Stimulated activated CD8-positive, alpha-beta memory T cell treated with anti-CD3 and anti-CD28 coated beads, Interleukin-4, amount 100 ng/mL, for 4 hours (primary cell): ENCODE measurements at places on chromosomes 5 and 9.

DNA sequence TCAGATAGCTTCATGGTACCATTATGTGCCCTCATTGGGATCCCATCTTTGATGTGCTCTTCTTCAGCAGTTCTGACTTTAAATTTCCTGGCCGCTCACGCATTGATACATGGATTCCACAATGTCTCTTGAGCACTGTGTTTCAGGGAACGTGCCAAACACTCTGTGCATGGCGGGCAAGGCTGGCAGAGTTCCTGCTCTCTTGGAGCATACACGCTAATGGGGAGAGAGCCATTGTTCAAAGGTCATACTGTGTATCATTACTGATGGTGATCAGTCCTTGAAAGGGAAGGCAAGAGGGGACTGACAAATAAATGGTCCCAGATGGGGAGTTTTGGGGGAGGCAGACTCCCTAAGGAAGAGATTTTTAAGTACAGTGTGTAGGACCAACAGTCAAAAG is 52.3 kb downstream of the AMBP start:
- DNase-seq = no peak

GRCh38 chr5:173247041-173247440 is 12.0 kb upstream of the NKX2-5 start:
- DNase-seq = no peak

DNA sequence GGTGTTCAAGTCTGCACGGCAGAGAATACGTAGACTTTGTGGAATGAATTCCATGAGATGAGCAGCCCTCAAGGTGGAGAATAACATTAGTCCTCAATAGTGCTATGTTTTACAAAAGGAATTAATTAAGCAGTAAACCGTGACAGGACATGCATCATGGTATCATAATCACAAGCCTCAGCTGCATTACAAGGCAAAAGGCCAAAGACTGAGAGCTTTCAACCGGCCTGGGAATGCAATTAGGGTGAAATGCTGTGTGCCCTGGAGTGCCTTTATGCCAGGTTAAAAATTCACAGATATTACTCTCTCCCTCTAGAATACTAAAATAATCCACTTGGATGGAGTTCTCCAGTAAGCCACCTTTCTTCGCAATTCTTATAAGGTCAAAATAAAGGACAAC is 270.6 kb downstream of the MLLT3 start:
- DNase-seq = no peak

GRCh38 chr5:157516006-157516405 is 56.0 kb downstream of the NIPAL4 start:
- DNase-seq = no peak

- DNase-seq = no peak
Observed at GRCh38 chr5:115098041-115098702, 71.5 kb downstream of the TRIM36 start.

DNA sequence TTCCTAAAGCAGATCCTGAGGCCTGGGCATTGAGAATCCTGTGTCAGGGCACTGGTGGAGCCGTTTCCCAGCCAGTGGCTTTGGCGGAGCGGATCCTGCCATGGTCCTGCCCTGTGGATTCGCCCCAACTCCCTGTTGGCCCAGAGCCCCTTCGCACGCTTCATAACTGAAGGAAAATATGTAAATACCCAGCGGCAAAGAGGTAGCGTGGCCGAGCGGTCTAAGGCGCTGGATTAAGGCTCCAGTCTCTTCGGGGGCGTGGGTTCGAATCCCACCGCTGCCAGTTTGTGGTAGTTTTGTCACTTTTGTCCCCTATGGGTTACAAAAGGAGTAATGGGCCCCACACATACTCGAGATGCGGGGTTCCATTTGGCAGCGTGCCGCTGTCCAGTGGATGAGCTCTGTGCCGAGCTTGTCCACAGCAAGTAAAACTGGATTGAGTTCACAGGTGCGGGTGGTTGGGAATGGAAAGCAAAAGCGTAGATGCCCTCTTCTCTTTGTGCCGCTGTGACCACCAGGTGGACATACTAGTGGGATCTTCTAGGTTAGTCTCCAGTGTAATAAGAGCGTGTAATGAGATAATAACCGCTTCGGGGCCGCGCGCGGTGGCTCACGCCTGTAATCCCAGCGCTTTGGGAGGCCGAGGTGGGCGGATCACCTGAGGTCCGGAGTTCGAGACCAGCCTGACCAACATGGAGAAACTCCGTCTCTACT is 17.3 kb downstream of the TRIM7 start:
- no peak for DNase-seq

DNA sequence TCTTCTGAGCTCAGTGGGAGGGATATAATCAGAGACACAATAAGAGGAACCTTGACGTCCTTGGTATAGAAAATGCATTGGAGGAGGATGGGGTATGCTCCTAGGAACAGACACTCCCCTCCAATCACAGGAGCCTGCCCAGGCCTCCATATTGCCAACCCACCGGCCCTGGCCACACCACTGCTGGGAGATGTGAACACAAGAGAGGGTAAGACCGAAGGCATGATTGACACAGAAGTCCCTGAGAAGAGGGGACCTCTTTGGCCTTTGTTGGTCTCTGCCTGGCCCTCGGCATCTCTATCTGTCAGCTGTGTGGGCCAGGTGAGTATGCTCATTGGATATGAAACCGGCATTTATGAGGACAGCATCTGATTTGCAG is 62.0 kb downstream of the CRB2 start:
- no peak for DNase-seq

- no peak for DNase-seq
Observed at GRCh38 chr9:133488686-133489252, 9.9 kb upstream of the SLC2A6 start.

DNA sequence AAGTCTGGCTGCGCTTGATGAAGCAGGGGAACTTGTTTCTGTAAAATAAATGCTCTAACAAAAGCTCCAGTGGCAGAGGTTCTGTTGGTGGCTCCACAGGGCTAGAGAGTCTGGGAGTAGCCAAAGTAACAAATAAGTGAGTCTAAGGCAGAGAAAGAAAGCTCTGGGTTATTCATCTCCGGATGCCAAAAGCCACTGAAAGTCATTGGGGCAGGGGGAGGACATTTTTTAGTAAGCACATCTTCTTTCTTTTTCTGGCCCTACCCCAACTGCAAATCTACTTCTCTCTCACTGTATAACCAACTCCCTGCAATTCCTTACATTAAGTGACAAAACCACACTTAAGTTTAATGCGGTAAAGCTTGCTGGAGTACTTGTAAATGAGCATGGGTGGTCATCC is 141.6 kb downstream of the INSYN2B start:
- no peak for DNase-seq

- no peak for DNase-seq
Observed at GRCh38 chr9:108296056-108296455, 559.7 kb downstream of the ACTL7B start.

GRCh38 chr9:36992501-36993316 is 41.4 kb downstream of the PAX5 start:
- no peak for DNase-seq

- no peak for DNase-seq
Observed at GRCh38 chr9:133690081-133690561, 48.0 kb downstream of the SARDH start.

- no peak for DNase-seq
Observed at GRCh38 chr9:134039386-134040175, 14.3 kb downstream of the BRD3OS start.

DNA sequence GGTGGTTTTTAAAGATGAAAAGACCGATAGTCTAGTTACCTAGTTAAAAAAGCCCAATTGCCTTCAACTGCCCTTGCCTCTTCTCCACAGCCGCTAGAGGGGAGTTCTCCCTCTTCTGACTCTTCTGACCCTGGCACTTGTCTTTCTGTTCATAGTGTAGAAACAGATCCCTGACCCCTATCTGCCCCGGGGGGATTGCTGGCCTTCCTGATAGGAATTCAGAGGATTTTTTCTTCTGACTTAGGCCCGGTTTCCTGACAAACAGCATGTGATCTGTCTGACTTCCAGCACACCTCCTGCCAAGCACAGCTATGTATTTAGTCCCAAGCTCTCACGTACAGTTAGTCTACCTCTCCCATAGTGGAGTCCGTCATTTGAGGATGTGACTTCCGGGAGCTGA is 5.0 kb upstream of the TMEM268 start:
- DNase-seq = no peak

GRCh38 chr9:98034593-98035546 is 21.7 kb upstream of the NANS start:
- peak; percentile 71 for DNase-seq
